OCI-M1 (cell line): ENCODE measurements at places on chromosomes 4 and X.

GRCh38 chrX:10549280-10549679 is 71.1 kb downstream of the MID1 start:
- DNase-seq: no peak

DNA sequence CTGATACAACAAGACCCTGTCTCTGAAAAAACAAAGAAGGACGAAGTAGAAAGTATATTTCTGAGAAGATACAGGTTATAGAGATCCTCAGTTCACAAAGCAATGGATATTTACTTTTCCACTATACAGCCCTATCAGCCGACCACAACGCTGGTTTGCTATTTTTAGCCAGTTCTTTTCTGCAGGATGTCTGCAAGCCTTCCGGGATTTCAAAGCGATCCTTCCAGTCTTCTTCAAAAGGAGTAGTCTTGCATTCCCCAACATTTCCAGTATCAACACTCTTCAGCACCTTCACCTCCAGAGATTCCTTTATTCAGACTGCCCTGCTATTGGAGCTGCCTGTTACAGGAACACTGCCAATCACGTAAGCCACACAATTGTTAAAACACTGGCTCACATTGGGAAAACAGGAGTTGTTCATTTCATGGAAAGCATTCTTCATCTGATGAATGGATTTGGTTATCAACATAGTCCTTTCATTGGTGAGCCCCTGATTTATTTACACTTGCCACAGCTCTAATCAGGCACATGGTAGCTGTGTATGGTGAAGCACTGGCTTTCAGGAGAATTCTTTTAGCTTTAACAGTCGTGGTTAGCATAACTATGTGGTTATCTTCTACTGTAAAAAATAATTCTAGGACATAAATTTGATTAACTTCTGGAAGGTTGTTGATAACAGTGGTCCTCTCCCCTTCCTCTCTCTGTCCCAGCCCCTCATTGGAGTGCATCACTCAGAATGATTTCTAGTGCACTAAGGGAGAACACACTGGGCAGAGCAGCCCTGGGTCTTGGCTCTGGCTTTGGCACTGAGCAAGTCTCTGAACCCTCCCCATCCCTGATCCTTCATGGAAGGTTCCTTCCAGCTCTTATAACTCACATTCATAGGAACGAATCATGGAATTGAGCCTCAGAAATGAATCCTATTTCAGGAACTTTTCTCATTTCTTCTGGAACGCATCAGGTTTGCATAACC is 109.9 kb upstream of the SORBS2 start:
- DNase-seq: no peak

DNA sequence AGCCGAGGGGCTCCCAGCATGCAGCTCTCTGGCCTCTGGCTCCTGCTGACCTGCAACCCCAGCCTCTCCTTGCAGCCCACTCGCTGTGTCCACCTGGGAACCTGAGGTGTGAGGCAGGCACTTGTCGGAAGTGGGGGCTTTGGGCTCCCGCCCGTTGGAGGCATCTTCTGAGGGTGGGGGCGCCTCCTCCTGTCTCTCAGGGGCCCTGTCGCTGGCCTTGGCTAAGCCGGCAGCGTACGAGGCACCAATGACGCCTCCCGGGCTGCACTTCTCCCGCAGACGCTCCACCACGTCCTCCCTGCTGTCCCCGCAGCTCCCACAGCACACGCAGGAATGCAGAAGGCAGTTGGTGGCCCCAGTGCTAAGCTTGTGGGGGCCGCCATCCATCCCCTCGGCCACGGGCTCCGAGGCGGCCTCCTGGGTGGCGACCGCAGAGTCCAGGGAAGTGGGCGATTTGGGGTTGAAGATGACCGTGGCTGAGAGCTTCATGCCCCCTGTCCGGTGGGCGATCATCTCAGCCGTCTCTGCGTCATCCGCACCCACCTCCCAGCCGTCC is 42.5 kb upstream of the MXD4 start:
- DNase-seq: no peak

- no peak for DNase-seq
These were observed 134.3 kb downstream of the AMELX start for GRCh38 chrX:11427453-11428071.

DNA sequence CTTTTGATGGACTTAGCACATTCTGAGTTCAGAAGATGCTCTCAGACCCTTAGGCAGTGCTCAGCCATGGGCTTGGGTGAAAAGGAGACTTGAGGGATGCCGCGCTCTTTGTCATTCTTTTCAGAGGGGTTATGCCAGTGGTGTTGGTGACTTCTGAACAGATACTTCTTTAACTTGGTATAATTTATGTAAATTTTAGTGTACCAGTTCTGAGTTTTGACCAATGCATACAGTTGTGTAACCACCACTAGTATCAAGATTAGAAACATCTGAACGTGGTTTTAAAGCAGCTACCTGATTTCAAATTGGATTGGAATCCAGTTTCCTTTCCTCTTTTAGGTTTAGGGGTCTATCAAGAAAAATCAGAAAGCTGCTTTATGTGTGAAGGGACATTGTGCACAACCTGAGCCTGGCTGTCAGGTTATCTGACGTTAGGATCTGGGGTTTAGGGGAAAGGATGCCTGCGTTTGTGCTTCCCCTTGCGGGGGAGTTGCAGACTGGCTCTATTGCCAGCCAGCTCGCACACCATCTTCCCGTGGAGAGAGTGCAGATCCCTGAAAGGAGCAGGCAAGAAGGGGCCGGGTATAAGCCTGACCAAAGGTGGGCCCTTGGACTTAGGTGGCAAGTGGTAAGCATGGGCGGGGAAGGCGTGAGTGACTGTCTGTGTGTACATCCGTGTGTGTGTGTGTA is 19.0 kb downstream of the SMS start:
- DNase-seq: peak; percentile 16

GRCh38 chr4:7156761-7157488 is 35.4 kb upstream of the SORCS2 start:
- no peak for DNase-seq

GRCh38 chrX:136146614-136147314 is 569 bp upstream of the FHL1 start:
- no peak for DNase-seq
